Activated CD8-positive, alpha-beta memory T cell treated with anti-CD3 and anti-CD28 coated beads, Interleukin-2, amount 10 ng/mL, durations not matched to agents 7 days and 5 days (primary cell): ENCODE measurements at places on chromosomes 5 and 9. TPM values are rescaled to one million over a fixed set of nuclear protein-coding genes. Genes with fewer than 3 reads are reported as not detected.
A peak's percentile ranks its signal among the peaks of the same experiment; 100 is the strongest.

- no peak overlapping the region for H3K4me3 ChIP-seq
- DNase-seq, result no peak
- peaks cover 39% of the 10 kb centered on the region for H3K4me1 ChIP-seq
- no peak overlapping the region for H3K27ac ChIP-seq
Observed at GRCh38 chr9:98084396-98084795, 27.9 kb downstream of the NANS start.

GRCh38 chr5:138883211-138883610 lies 8.1 kb upstream of the LRRTM2 start:
- H3K27ac ChIP-seq, result no peak overlapping the region
- H3K27me3 ChIP-seq, result no peaks in the 10 kb centered on the region
- no peak for DNase-seq
- no peak overlapping the region for H3K4me3 ChIP-seq

DNA sequence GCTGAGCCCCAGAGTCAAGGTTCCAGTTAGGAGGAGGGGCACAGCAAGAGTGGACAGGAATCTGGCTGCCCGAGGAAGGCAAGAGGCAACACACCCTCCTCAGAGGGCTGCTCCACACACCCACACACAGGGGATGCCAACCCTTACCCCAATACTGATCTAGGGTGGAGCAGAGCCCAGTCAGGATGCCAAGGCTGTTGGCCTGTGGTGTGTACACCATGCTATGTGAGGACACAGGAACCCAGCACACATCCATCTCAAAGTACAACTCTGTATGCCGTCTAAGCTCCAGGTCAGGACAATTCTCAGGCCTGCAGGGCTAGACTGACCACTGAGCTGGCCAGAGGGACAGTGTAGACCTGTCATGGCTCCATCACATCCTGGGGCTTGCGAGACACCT lies 2.6 kb downstream of the SEPTIN8 start:
- H3K27ac ChIP-seq, result no peak overlapping the region
- peaks cover 19% of the 10 kb centered on the region for H3K4me1 ChIP-seq
- no peaks in the 10 kb centered on the region for H3K36me3 ChIP-seq
- peaks cover 13% of the 10 kb centered on the region for H3K27me3 ChIP-seq
- no peak for DNase-seq

- DNase-seq, result no peak
- no peaks in the 10 kb centered on the region for H3K27me3 ChIP-seq
- H3K27ac ChIP-seq, result no peak overlapping the region
- H3K4me1 ChIP-seq, result no peaks in the 10 kb centered on the region
- H3K36me3 ChIP-seq, result no peaks in the 10 kb centered on the region
Observed at GRCh38 chr9:13491493-13492424, 212.3 kb upstream of the MPDZ start.

DNA sequence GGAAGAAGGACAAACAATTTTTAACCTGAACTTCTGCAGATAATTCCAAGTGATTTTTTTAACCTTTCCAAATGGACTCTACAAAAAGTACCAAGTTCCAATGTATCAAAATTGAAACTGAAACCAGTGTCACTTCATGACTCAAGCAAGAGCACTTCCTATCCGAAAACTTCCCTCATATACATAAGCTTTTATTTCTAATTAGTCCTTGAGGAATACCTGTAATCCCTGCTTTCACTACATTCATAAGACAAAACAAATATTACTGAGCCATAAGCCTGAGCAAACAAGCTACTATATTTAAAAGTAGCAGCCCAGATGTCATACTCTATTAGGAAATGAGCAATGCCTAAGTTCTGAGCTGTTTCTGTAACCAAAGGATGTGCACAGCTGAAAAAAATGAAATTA lies 224.4 kb downstream of the EBF1 start:
- H3K27me3 ChIP-seq, result peaks cover 21% of the 10 kb centered on the region
- peak overlapping the region; percentile 53 for H3K4me3 ChIP-seq

DNA sequence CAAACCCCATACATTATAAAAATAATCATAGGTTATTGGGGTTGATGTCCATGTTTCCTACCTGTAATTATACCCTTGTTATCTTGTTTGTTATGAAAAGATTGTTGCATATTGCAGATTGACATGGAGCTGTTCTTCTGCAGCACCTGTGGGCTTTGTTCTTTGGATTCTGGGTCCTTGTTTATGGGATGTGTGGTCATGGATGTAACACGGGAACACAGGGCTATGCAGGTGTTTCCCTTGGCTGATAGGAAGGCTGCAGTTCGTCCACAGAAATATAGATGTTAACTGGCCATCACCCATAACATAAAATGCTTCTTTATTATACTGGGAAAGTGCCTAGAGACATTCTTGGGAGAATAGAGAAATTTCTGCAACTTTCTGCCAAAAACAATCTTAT lies 77.9 kb downstream of the FBXL7 start:
- H3K27me3 ChIP-seq, result no peaks in the 10 kb centered on the region
- H3K27ac ChIP-seq, result no peak overlapping the region
- no peaks in the 10 kb centered on the region for H3K36me3 ChIP-seq
- no peak for DNase-seq

- DNase-seq, result no peak
- no peaks in the 10 kb centered on the region for H3K4me1 ChIP-seq
- no peak overlapping the region for H3K27ac ChIP-seq
- H3K27me3 ChIP-seq, result no peaks in the 10 kb centered on the region
- H3K36me3 ChIP-seq, result no peaks in the 10 kb centered on the region
Observed at GRCh38 chr5:109028608-109029299, 281.1 kb downstream of the FER start.

PCDHGC4 gene
- total RNA-seq, result not detected

LCN9 gene
- total RNA-seq, result not detected

RASGRF2 gene
- total RNA-seq, result 12.3 TPM
